ENCODE measurements at places on chromosomes 3 and 15.

DNA sequence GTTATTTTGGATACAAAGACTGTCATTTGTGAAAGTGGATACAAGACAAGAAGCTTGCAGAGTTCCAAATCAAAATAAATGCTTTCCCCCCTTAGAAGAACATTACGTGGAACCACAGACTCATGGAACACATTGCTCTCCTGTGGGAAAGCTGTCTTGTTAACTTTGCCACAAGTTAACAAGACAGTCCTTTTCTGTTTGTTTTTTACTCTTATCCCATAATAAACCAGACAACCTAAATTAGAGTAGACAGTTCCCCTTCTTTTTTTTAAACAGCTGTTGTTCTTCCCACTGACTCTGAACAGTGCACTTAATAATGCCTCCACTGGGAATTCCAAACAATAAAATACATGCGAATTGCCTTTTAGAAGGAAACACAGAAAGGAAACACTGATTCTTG lies 255.3 kb upstream of the UBE2E2 start:
- H3K36me3 ChIP-seq, result no peaks in the 10 kb centered on the region
- H3K4me1 ChIP-seq, result no peaks in the 10 kb centered on the region
- no peak overlapping the region for H3K27ac ChIP-seq
- H3K27me3 ChIP-seq, result no peaks in the 10 kb centered on the region
- H3K4me3 ChIP-seq, result no peak overlapping the region

DNA sequence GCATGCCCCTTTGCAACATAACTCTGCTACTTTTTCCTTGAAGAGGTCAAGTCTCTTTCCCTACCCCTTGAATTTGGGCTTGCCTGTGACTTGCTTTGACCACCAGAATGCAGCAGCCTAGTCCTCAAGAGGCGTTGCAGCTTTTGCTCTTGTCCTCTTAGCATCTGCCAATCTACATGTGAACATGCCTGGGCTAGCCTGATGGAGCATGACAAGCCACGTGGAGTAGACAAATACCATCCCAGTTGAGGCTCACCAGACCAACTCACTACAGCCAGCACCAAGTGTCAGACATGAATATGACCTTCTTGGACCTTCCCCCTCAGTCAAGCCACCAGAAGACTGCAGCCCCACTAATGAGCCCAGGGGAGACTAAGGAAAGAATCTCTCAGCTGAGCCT lies 32.9 kb downstream of the AMOTL2 start:
- no peaks in the 10 kb centered on the region for H3K27me3 ChIP-seq
- H3K4me1 ChIP-seq, result no peaks in the 10 kb centered on the region
- no peak for DNase-seq

DNA sequence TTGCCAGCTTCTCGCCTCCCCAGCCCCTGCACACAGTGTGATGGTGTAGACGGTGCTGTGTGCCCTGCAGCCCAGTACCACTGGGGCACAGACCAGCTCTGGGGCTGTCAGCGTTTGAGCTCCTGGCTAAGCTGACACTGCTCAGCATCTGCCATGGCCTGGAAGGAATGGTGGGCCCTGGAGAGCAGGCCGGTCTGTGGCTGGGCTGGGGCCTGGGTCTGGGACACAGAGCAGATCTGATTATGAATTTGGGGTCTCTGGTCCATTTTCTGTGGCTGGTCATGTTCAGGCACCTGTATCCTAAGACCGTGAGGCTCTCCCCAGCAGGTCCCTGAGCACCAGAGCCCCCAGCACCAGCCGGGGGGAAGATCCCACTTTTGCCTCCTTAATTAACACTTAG lies 34.7 kb downstream of the HCN4 start:
- no peaks in the 10 kb centered on the region for H3K36me3 ChIP-seq
- DNase-seq, result no peak
- no peaks in the 10 kb centered on the region for H3K27me3 ChIP-seq
- H3K27ac ChIP-seq, result no peak overlapping the region

GRCh38 chr3:29286478-29287240 lies 5.8 kb downstream of the RBMS3 start:
- peaks cover 31% of the 10 kb centered on the region for H3K4me1 ChIP-seq
- H3K36me3 ChIP-seq, result no peaks in the 10 kb centered on the region

DNA sequence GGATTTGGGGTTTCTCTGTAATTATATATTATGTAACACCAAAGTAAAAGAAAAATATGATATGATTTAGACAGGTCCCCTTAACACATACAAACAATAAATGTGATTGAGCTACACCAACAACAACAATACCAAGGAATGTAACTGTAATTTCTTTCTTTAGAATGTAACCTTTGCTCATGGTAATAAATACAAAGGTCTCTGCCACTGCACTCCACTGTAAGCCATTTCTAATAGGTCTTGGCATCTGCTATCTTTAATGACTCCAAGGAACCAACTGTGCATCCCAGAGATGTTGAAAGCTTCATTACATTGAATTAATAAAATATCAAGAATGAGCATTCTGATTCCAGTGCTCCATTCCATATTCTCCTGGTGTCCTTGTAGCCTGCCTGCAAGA lies 88.8 kb downstream of the PDZRN3 start:
- H3K27me3 ChIP-seq, result peaks cover 4% of the 10 kb centered on the region
- no peaks in the 10 kb centered on the region for H3K4me1 ChIP-seq
- no peaks in the 10 kb centered on the region for H3K36me3 ChIP-seq
- no peak overlapping the region for H3K27ac ChIP-seq
- no peak overlapping the region for H3K4me3 ChIP-seq
- DNase-seq, result no peak

GRCh38 chr3:72192572-72192971 lies 407.6 kb upstream of the PROK2 start:
- H3K4me3 ChIP-seq, result no peak overlapping the region
- H3K36me3 ChIP-seq, result peaks cover 3% of the 10 kb centered on the region
- H3K4me1 ChIP-seq, result no peaks in the 10 kb centered on the region
- no peak overlapping the region for H3K27ac ChIP-seq
- DNase-seq, result no peak

DNA sequence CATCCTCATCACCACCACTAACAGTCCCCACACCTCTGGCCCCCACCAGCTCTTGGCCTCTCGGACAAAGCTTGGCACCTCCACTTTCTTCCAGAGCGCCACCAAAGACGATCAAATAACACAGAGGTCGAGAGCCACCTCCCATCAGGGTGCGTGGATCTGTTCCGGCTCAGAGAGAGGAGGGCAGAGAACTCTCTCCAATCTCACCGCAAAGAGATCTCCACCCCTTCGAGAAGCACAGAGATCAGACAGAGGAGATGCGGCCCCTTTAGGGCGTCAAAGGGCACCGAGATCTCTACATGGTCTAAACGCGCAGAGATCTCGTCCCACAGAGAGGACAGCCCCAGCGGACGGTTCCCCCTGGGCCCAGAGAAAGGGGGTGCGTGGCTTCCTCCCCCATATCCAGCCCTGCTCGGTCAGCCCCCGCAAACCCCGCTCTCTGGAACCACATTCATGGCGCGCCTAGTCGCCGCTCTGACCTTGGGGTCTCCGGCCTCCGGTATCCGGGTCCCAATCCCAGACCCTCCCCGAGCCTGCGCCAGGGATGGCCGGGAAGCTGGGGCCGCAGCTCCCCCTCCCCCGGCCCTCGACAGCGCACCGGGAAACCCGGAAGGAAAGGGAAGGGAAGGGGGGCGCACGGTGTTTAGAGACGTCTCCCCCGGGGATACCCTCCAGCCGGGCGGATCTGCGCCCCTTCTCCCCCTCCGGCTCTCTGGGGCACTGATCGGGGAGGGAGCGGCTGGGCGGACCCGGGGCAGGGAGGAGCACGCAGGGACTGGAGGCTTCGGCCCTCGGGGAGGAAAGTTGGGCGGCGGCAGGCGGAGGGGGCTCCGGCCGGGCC lies 608 bp downstream of the SCN5A start:
- DNase-seq, result no peak
- no peak overlapping the region for H3K27ac ChIP-seq
- H3K27me3 ChIP-seq, result peaks cover 11% of the 10 kb centered on the region

GRCh38 chr3:31707286-31707685 lies 174.6 kb downstream of the STT3B start:
- H3K36me3 ChIP-seq, result no peaks in the 10 kb centered on the region
- H3K4me1 ChIP-seq, result peaks cover 3% of the 10 kb centered on the region
- H3K27me3 ChIP-seq, result peaks cover 12% of the 10 kb centered on the region
- no peak overlapping the region for H3K4me3 ChIP-seq

GRCh38 chr3:30628205-30628900 lies 22.0 kb downstream of the TGFBR2 start:
- peak overlapping the region; percentile 94 for H3K27ac ChIP-seq
- H3K4me1 ChIP-seq, result peaks cover 87% of the 10 kb centered on the region
- peaks cover 77% of the 10 kb centered on the region for H3K36me3 ChIP-seq
- DNase-seq, result no peak

GRCh38 chr15:88998980-88999713 lies 86.0 kb upstream of the MFGE8 start:
- H3K27me3 ChIP-seq, result peaks cover 11% of the 10 kb centered on the region
- H3K4me3 ChIP-seq, result no peak overlapping the region
- H3K36me3 ChIP-seq, result no peaks in the 10 kb centered on the region
- H3K4me1 ChIP-seq, result peaks cover 6% of the 10 kb centered on the region

DNA sequence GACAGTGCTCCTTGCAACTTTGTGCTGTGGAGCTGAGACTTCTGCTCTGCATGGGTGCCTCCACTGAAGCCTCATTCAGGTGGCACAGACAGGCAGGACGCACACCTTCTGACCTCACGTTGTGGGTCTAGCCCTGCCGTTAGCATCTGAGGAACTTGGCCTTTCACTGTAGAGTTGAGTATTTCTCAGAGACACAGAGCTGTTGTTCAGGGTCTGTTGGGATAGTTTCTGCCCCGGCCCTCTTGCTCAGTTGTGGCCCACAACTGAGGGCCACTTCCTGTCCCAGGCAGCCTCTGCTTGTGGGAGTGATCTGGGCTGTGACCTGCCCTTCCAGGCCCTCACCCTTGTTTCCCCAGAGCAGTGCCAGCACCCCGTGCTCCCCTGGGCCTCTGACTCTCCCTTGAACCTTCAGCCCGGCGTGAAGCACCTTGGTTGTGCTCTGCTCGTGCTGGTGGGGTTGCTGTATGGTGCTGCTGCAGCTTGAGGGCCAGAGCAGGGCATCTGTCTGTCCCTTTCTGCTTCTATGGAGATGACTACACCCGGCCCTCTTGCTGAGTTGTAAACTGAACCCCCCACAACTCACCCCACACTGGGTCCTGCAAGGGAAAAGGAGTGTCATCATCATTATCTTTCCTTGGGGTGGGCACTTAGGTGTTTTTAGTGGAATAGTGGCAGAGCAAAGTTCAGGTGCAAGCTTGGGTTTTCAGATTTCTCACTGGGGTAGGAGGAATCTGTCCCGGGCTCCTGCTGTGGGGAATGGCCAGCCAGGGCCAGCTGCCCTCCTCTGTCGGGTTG lies 11.7 kb downstream of the BAHD1 start:
- peak overlapping the region; percentile 75 for H3K27ac ChIP-seq
- H3K27me3 ChIP-seq, result no peaks in the 10 kb centered on the region
- H3K36me3 ChIP-seq, result peaks cover 2% of the 10 kb centered on the region
- no peak overlapping the region for H3K4me3 ChIP-seq

- no peaks in the 10 kb centered on the region for H3K4me1 ChIP-seq
- H3K36me3 ChIP-seq, result no peaks in the 10 kb centered on the region
- H3K27me3 ChIP-seq, result peaks cover 1% of the 10 kb centered on the region
- DNase-seq, result no peak
These were observed 21.9 kb downstream of the CACNA1D start for GRCh38 chr3:53516339-53516738.

GRCh38 chr3:37852771-37853170 lies 8.9 kb upstream of the CTDSPL start:
- H3K4me3 ChIP-seq, result no peak overlapping the region
- no peaks in the 10 kb centered on the region for H3K36me3 ChIP-seq
- H3K4me1 ChIP-seq, result no peaks in the 10 kb centered on the region
- no peaks in the 10 kb centered on the region for H3K27me3 ChIP-seq
- no peak overlapping the region for H3K27ac ChIP-seq

GRCh38 chr15:42760759-42761158 lies 23.8 kb upstream of the CDAN1 start:
- H3K4me1 ChIP-seq, result no peaks in the 10 kb centered on the region
- H3K4me3 ChIP-seq, result no peak overlapping the region
- no peak for DNase-seq
- no peaks in the 10 kb centered on the region for H3K27me3 ChIP-seq
- no peak overlapping the region for H3K27ac ChIP-seq
- peaks cover 47% of the 10 kb centered on the region for H3K36me3 ChIP-seq

DNA sequence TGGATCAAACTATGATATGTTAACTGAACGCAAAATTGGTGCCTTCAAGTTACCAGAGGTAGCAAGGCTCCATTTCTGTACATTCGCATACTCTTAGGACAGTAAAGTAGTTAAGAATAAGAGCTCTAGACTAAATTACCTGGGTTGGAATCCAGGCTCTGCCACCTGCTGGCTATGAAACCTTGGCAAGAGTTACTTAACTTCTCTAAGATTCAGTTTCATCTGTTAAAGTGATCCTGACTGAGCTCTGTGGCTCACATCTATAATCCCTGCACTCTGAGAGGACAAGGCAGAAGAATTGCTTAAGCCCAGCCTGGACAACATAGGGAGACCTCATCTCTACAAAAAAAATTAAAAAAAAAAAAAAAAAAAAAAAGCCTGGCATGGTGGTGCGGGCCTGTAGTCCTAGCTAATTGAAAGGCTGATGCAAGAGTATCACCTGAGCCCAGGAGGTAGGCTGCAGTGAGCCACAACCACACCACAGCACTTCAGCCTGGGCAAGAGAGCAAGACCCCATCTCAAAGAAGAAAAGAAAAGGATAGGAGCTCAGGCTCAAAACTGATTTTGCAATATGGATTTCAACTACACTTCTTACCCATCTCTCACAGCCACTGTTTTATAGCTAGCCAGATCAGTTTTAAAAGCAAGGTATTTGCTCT lies 21.3 kb downstream of the GSK3B start:
- H3K27ac ChIP-seq, result peak overlapping the region; percentile 25
- H3K4me1 ChIP-seq, result peaks cover 47% of the 10 kb centered on the region
- H3K36me3 ChIP-seq, result peaks cover 40% of the 10 kb centered on the region
- H3K27me3 ChIP-seq, result no peaks in the 10 kb centered on the region

GRCh38 chr15:101198800-101199199 lies 53.0 kb downstream of the CHSY1 start:
- H3K4me1 ChIP-seq, result peaks cover 81% of the 10 kb centered on the region
- H3K27me3 ChIP-seq, result no peaks in the 10 kb centered on the region

DNA sequence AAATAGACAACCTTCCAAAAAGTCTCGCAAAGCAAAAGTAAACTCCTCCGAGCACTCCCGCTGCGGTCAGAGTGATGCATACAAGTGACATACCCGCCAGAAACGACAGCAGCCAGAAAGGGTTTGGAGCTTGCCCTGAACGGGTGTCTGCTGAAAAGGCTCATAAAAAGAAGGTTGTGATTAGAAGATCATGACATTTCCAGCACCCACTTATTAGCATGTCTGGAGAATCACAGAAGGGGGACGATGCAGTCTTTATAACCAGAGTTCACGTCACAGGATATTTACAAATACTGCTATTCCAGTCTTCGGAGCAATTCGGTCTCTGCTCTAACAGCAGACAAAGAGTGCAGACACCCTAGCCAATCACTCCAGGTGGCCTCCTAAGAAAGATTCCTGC lies 59.1 kb upstream of the FRMD4B start:
- peaks cover 1% of the 10 kb centered on the region for H3K4me1 ChIP-seq
- no peaks in the 10 kb centered on the region for H3K36me3 ChIP-seq
- DNase-seq, result no peak
- peaks cover 22% of the 10 kb centered on the region for H3K27me3 ChIP-seq
- H3K4me3 ChIP-seq, result no peak overlapping the region

GRCh38 chr3:139299261-139300132 lies 44.3 kb upstream of the MRPS22 start:
- DNase-seq, result no peak
- H3K27me3 ChIP-seq, result no peaks in the 10 kb centered on the region
- no peaks in the 10 kb centered on the region for H3K36me3 ChIP-seq
- H3K27ac ChIP-seq, result no peak overlapping the region
- H3K4me1 ChIP-seq, result no peaks in the 10 kb centered on the region
